ENCODE measurements at places on chromosomes 6 and 20.

DNA sequence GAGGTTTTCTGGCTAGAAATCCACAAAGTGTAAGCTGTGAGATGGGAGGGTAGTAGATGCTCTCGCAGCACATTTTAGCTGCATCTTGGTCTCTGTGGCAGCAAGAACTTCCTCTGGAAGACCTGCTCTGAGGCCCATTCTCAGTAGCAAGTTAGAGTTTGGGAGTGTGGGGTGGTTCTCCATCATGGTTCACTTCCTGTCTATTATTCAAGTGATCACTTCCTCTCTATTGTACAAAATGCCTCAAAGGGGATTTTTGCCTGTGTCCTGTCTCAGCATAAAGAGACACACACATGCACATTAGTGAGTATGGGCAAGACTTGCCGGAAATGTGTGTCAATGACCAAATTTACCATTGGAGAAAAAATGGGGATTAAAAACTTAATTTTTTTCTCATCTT is 42.5 kb downstream of the LYRM2 start:
- DNase-seq, result no peak

GRCh38 chr6:124870611-124871459 is 91.4 kb upstream of the RNF217 start:
- DNase-seq, result no peak

DNA sequence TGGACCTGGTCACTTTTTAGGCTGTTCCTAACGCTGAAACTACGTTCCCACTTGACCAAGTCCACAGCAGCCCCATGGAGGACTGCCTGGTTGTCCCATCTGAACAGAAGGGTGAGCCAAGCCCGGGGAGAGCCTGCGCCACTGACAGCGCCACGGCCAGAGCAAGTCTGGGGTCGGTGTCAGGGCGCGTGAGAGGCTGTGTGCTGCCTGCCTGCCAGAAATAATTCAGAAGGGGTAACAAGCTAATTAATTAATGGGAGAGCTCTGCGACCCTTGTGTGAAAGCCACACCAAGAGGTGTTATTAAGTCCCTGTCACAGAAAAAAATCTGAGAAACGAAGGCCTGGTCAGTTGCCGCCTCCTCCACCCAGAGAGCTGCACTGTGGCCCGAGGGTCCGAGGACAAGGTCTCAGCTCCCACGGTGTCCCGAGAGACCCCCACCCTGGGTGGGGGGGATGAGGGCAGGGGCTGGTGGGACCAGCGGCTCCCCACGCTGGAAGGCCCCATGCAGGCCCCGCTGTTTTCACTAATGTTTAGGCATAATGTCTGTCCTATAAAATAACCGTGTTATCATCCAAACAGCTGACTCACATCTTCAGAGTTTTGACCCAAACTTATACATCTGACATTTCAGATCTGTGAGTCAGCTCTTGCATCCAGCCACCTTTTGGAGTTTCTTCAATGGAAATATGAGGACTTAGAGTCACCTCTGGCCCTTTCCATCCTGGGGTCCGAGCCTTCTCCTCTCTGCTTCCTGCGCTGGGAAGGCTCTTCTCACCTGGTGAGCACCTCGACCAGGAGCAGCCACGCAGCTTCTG is 58.5 kb downstream of the DLL1 start:
- no peak for DNase-seq

DNA sequence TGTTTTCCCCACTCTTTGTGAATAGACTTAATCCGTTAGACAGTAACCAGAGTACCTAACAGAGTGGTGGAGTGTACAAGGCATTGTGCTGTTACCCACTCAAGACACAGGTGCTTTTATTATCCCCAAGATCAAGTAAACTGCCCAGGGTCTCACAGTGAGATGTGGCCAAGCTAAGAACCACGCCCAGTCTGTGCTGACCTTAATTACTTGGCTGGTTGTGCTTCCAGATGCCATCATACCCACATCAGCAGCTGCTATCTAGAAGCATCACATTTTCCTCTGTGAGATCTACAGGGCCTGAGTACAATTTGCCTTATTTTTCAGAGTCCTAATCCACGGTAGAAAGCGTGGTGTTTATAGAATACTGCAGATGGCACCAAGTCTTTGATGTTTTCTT is 70.3 kb downstream of the GFRA4 start:
- DNase-seq, result no peak

- DNase-seq, result no peak
These were observed 533 bp downstream of the OSTM1 start for GRCh38 chr6:108074057-108074358.

- no peak for DNase-seq
These were observed 1.3 kb downstream of the ATRN start for GRCh38 chr20:3472105-3472504.

DNA sequence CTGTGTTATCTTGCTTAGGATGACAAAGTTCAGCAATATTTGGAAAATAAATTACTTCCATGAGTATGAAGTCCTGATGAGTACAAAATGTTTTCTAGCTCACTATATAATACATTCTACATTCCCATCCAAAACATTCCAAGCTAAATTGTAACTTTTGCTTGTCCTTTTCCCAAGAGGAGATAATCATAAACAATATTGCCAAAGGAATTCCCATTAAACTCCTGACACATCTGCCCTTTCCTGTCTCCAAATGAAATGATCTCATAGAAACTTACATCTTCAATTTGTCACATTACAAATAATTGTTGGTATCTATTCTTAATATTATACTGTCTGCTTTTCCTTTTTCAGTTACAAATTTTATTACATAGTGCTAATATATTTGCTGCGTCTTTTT is 20.4 kb upstream of the SENP6 start:
- DNase-seq, result no peak

- DNase-seq, result no peak
These were observed 11.0 kb upstream of the COL10A1 start for GRCh38 chr6:116136933-116137340.

DNA sequence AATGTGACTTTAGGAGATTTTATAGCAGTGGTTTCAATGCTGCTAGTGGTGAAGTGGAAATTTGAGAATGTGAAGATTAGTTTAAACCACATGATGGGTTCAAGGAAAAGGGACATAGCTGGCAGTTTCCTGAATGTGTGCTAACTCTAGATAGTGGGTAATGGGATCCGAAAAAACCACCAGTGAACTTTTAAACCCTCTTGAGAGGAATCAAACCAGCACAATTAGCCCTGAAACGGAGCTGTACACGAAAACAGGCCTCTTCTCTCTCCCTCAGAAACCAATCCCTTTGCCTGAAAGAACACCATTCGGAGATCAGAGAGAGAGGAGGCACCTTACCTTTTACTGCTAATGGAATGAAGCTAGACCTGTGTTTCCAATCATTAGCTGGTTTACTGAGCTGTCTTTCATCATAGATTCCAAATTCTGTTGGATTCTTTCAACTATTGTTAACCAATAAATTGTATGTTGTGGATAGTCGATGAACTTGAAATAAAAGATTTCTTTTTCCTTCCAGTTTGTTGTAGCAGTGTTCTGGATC is 103.9 kb downstream of the AIG1 start:
- DNase-seq, result no peak

DNA sequence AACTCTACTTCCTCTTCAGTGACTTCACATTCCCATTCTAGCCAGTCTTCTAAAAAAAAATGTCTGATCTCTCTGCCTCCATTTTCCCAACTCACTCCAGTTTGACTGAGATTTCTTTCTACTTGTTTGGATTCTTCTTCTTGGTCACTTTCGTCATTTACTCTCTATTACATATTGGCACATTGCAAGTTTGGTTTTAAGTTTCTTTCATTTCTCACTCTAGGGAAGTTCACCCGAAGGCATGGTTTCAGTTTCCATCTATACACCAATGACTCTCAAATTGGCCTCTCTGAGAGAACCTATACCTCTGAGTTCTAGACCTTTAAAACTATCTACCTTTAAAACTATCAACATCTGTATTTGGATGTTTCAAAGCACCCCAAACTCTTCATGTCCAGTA is 51.3 kb downstream of the CD109 start:
- no peak for DNase-seq

DNA sequence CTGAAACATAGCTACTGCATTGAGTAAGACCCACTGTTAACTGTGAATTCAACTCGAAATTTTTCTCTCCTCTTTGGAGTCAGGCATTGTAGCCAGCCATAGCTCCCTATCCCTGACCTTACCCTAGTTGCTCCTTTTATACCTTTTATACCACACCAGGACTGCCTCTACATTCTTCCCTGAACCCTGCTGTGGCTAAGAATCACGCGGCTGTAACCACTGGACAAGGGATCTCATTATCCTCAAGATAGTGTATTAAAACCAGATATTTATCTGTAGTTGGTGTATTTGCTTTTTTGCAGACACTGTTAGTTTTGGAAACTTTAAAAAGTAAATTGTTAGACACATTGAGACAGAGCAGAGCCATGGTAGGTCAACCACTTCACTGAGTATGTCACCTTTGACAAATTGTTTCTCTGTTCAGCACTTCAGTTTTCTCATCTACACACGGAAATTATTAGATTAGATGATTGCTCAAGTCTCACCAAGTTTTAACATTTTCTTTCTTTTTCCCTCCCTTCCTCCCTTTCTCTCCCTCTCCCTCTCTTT is 171.9 kb upstream of the PRND start:
- DNase-seq, result no peak

DNA sequence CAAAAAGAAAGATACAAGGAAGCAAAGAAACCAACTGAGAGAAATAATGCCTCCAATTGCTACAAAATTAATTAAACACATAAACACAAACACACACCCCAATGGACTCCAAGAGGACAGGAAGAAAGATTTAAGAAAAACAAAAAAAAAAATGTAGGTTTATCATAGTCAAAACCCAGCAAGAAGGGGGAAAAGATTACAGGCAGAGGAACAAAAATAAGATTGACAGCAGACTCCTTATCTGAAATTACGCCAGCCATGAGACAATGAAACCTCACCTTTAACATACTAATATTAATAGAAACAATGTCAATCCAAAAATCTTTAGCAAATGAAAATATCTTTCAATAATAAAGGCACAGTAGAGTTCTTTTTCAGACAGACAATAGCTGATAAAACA is 155.8 kb downstream of the RNGTT start:
- DNase-seq, result no peak

GRCh38 chr6:117555882-117556498 is 46.3 kb downstream of the GOPC start:
- DNase-seq, result no peak

DNA sequence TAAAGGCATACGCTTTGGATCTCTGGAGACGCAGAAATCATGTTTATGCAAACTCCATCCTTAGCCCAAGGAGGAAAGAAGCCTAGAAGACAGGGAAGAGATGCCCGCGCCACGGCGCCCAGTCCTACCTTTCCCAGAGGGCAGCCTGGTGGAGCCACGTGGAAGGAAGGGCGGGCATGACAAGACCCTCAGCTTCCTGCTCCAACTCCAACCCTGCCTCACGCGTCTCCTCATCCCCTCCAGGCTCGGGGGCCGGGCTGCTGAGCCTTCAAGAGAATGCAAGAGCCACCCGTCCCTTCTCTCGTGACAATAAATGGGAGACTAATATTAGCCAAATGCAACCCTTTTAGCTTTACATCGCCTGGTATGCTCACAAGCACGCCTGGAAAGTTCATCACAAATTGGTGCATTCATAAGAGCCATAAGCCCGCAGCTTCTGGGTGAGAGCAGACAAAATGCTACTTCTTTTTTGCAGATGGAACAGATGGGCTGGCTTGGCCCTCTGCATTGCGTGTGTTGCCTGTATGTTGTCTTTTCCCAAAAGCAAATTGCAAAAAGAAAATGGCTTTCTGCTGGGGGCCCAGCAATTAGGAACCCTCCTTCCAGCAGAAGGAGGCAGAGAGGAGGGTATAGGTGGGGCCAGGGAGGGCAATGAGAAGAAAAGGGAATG is 8.2 kb upstream of the NTSR1 start:
- no peak for DNase-seq

GRCh38 chr6:148769304-148769968 is 22.6 kb downstream of the UST start:
- peak; percentile 74 for DNase-seq

- no peak for DNase-seq
These were observed 18.9 kb downstream of the L3MBTL3 start for GRCh38 chr6:130037207-130037811.

- DNase-seq, result peak; percentile 61
These were observed 158.8 kb downstream of the DTNBP1 start for GRCh38 chr6:15504040-15504495.

- peak; percentile 34 for DNase-seq
These were observed 108.2 kb upstream of the GMDS start for GRCh38 chr6:2353412-2354137.

DNA sequence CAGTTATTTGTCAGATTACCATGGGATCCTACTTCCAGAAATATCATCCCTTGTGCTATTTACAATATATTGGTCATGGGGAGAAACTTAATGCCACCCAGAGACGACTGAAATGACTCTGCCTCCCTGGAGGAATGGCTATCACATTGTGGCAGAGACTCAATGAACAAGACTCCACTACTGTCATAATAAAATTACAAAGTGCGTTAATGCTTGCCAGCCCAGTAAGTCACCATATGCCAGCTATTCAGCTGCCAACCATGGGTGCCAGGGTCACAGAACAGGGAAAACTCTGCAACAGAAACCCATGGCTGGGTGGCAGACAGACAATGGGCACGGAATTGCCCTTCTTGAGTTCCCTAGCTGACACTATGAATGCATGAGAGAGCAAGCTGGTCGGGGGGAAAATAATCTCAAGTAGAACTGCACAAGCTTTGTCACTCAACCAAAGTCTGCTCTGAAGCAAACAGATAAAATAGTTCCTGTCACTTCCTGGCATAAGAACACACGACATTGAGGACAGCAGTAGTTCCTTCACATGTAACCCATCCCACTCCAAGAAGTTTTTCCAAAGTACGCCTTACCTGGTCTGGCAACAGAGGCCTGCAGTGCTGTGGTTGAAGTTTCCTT is 32.1 kb downstream of the TP53INP2 start:
- no peak for DNase-seq

DNA sequence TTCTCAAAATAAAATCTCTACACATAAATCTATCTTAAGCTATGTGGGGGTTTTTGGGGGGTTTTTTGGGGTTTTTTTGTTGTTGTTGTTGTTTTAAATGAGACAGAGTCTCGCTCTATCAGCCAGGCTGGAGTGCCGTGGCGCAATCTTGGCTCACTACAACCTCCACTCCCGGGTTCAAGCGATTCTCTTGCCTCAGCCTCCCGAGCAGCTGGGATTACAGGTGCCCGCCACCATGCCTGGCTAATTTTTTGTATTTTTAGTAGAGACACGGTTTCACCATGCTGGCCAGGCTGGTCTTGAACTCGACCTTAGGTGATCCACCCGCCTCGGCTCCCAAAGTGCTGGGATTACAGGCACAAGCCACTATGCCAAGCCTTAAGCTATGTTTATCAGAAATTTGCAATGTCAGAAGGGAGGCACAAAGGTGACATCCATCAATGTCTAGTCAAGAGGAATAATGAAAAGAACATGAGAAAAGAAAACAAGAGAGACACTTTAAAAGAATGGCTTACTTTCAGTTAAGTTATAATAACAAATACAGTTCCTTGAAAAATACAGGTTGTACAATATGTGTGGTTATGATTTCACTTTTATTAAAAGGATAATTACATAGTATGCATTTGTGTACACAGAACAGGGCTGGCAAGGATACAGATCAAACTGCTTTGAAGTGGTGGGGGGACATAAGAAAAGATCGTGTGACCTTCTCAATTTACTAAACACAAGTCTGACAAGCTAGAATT is 28.6 kb downstream of the SLC23A2 start:
- no peak for DNase-seq

- no peak for DNase-seq
These were observed 152.9 kb downstream of the SOD2 start for GRCh38 chr6:159540152-159540551.

- DNase-seq, result peak; percentile 77
These were observed 21.4 kb upstream of the TRAM2 start for GRCh38 chr6:52598123-52598823.
